GM04503 (cell line): ENCODE measurements at places on chromosomes 16 and 17.
A peak's percentile ranks its signal among the peaks of the same experiment; 100 is the strongest.

- DNase-seq, result no peak
These were observed 75.5 kb upstream of the TBX2 start for GRCh38 chr17:61323909-61324868.

DNA sequence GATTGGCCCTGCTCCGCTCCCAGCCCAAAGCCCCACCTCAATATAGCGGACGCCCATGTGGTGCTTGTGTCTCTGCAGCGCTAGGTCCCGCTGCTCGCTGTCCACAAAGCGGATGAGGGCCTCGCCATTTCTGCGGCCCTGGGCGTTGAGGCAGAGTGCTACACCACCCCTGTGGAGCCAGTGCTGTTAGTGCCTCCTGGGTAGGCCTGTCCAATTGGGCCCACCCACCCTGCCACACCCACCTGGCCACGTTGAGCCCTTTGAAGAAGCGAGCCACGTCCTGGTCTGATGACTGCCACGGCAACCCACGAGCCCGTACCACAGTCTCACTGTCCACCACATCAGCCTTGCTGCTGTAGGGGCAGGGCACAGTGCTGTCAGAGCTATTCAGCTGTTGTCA lies 3.6 kb downstream of the ESRP2 start:
- DNase-seq, result no peak

DNA sequence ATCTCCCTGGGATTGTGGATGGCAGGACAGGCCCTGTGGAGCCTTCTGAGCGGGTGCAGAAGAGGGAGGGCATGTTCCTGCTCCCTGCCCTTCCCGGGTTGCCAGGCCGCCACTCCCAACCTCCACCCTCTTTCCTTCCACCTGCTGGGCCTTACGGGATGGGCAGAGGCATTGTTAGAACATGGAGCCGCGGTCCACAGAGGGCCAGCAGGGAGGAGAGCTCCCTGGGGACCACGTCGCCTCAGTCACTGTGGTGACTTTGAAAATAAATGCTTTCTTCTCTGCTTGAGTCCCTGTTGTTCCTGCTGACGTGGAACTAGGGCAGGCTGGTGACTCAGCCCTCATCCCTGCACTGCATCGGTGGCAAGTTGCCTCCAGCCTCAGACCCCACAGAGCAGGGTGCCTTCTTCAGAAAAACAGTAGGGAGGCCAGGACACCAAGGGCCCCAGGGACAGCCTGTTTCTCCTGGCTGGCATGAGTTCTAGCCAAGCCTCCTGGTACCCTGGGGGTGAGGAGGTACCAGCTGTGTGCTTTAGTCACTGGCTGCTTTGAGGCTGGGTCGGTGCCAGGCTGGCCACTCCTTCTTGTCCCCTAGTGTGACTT lies 224.9 kb downstream of the SEC14L1 start:
- peak; percentile 61 for DNase-seq

GRCh38 chr16:69405757-69406156 lies 18.7 kb upstream of the CYB5B start:
- DNase-seq, result no peak

- no peak for DNase-seq
These were observed 47.6 kb downstream of the IL21R start for GRCh38 chr16:27449434-27450195.

GRCh38 chr16:13956635-13957196 lies 36.8 kb downstream of the ERCC4 start:
- DNase-seq, result no peak

GRCh38 chr17:77471984-77472461 lies 331.3 kb downstream of the SEC14L1 start:
- DNase-seq, result no peak

GRCh38 chr16:3829631-3830536 lies 50.6 kb downstream of the CREBBP start:
- DNase-seq, result no peak

- DNase-seq, result no peak
These were observed 772 bp upstream of the KIF22 start for GRCh38 chr16:29789775-29790182.

GRCh38 chr17:82053130-82053529 lies 1.4 kb downstream of the GPS1 start:
- no peak for DNase-seq

DNA sequence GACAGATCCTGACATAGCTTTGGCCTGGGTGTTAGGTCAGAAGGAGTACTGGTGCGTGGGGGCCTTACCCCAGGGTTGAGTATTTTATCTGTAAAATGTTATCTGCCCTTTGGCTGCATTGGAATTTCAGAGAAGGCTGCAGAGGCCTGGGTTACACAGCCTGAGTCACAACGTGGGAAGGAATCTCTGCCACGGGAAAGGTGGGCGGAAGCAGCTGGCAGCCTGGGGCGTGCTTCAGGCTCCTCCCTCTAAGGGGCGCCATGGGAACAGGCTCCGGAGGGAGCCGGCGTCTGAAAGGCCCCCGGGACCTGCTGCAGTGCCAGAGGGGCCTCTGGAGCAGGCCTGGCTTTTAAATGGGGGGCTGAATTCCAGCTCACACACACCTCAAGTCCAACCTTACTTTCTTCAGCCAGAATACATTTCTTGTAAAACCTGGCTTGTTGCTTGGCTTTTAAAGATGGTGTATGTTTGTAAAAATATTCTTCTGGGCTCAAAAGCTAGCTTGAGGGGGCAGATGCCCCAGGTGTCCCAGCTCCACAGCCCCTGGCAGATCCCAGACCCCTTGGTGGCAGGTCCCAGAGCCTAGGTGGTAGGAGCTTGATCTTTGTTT lies 142.2 kb downstream of the RAB11FIP4 start:
- DNase-seq, result no peak

DNA sequence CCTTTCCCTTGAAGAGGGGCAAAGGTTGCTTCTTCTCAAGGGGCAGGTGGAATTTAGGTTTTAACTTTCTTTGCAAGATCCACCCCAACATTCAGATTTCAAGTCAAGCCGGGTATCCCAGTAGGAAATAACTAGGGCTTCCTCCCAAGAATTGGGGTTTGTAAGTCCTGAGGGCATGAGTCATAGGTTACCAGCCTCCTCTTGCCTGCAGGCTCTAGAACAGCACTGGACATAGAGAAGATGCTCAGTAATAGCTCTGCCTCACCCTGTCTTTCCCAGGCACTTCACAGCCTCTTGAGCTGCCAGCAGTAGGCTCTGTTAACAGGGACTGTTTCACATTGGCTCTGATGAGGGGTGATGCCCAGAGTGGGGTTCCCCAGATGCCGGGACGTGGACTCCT lies 35.8 kb upstream of the ZFP90 start:
- DNase-seq, result no peak

- no peak for DNase-seq
These were observed 22.4 kb downstream of the C1QTNF1 start for GRCh38 chr17:79046197-79046915.

GRCh38 chr17:1808644-1809043 lies 21.1 kb downstream of the SMYD4 start:
- no peak for DNase-seq

DNA sequence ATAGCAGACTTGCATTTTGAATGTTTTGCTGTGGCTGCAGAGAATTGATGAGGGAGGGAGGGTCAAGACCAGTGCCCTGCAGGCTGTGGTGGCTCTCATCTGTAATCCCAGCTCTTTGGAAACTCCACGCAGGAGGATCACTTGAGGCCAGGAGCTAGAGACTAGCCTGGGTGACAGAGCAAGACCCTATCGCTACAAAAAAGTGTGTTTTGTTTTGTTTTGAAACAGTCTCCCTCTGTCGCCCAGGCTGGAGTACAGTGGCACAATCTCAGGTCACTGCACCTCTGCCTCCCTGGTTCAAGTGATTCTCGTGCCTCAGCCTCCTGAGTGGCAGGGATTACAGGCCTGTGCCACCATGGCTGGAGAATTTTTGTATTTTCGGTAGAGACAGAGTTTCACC lies 1.9 kb upstream of the UBE2G1 start:
- DNase-seq, result no peak

DNA sequence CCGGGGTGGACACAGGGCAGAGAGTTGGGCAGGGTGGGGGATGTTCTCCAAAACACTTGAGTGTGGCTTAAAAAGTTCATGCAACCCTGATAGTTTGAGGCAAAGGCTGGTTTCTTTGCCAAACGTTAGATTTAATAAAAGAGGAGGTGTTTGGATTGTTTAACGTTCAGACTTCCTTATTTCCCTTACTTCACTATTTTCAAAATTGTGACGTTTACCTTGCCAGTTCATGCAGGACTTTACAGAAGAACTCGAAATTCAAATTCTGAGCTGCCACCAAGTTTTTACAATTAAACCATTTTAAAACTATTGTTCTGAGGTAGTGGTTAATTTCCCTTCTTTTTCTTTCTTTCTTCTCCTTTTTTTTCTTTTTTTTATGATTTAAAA lies 5.5 kb downstream of the SEC14L1 start:
- no peak for DNase-seq

DNA sequence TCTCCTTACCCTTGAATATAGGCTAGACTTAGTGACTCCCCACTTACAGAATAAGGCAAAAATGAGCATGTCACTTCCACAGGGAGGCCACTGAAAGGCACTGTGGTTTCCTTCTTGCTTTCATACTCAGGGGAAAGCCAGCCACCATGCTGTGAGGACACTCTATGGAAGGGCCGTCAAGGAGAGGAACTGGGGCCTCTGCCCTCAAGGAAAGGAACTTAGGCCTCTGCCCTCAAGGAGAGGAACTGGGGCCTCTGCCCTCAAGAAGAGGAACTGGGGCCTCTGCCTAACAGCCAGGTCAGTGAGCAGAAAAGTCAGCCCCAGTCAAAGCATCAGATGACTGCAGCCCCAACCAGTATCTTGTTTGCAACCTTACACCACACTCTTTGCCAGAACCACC lies 30.1 kb downstream of the VPS35 start:
- DNase-seq, result no peak

- DNase-seq, result no peak
These were observed 136.5 kb downstream of the SKAP1 start for GRCh38 chr17:48293319-48294019.

- DNase-seq, result no peak
These were observed 539 bp downstream of the LRRC45 start for GRCh38 chr17:82023447-82024241.

DNA sequence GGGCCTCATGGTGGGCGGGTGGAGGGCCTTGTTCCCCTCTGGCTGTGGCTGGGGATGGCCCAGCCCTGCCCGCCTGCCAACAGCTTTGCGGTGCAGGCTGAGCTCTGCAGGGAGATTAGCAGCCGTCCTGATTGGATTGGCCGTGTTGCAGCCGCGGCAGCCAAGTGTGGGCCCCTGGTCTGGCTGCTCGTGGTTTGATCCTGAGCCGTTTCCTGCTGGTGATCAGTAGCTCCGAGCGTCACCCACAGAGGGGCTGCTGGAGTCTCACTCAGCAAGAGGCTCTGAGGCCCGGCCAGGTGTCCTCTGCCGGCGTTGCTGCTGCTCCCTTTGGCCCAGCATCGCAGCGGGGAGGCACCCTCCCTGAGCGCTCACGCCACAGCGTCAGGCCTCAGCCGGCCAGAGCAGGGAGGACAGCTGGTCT lies 32.5 kb downstream of the BAIAP2 start:
- no peak for DNase-seq

DNA sequence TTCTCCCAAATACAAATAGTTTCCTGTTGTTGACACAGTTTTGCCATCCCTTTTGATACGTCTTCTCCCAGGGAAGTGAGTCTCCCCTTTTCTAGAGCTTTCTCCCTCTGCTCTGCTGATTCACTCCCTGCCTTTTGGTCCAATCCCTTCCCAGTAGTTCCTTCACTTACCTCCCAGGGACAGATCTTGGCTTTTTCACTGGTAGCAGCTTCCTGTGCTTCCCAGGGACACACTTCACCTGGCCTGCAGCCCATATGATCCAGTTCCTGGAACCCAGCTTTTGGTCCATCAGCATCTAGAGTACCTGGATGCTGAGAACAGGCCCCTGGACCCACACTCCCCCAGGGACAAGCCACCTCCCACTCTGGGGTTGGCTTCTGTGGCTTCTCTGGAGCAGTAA lies 15.8 kb downstream of the GPR179 start:
- DNase-seq, result no peak

DNA sequence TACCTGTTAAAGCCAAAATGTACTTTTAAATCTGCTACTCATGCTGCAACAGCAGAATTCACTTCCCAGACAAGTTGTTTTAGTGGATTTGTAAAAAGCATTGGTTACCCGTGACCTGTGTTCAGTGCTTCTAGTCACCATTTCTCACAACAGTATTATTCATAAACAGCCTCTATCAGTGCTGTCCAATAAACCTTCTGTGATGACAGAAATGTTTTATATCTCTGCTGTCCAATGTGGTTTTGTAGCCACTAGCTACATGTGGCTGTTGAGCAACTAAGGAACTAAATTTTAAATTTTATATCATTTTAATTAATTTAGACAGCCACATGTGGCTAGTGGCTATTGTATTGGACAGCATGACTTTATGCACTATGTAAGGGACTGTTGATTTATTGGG lies 12.6 kb downstream of the MAP3K3 start:
- peak; percentile 13 for DNase-seq

DNA sequence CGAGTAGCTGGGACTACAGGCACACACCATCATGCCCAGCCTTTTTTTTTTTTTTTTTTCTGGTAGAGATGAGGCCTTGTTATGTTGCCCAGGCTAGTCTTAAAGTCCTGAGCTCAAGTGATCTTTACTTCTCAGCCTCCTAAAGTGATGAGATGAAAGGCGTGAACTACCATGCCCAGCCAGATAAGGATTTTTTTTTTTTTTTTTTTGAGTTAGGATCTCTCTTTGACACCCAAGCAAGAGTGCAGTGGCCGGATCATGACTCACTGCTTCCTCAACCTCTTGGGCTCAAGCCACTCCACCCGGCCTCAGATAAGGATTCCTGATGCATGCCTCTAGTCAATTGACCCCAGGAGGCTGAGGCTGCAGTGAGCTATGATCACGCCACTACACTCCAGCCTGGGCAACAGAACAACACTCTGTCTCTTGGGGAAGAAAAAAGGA lies 11.2 kb upstream of the PLEKHG4 start:
- DNase-seq, result peak; percentile 93

GRCh38 chr16:4679850-4680636 lies 13.3 kb upstream of the NUDT16L1 start:
- DNase-seq, result no peak

DNA sequence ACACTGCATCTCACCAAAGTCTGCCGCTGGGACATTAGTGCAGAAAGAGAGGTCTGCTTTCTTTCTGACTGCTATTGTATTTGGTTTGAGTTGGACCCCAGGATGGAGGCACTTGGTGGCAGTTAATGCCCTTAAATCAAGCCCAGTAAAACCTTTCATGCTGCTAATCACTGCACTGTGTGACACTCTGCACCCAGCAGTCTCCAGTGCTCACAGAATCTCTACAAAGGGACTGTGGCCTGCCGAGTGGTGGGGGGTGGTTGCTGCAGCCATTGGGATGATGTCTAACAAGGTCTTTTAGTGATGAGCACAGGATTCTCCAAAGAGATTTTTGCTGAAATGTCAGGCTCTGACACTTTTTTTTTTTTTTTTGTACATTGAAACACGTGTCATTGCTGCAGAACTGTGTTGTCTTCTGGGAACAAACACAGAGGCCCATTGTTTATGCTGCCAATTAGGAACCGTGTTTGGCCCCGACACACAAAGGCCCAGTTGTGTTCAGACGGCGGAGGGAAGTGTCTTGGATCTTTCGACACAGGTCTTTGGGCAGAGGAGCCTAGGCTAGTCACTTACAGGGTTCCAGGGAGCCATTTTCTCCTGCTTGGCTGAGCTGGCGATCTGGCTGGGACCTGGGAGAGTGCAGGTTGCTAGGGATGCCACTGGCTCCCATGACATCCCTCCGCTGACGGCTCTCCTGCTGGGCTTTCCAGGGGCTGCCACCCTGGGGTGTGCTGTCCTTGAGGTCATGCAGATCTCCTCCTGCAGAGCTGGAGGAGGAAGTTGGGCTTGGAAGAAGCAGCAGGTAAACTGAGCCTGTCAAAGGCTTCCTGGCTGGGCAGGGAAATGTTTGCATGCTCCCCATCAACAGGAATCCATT lies 16.2 kb upstream of the TNRC6C start:
- DNase-seq, result no peak

- DNase-seq, result peak; percentile 61
These were observed 31.3 kb upstream of the MRPS23 start for GRCh38 chr17:57881143-57881542.

GRCh38 chr16:56912746-56913708 lies 18.9 kb upstream of the HERPUD1 start:
- peak; percentile 87 for DNase-seq
